ENCODE measurements at places on chromosomes 7 and 10.

GRCh38 chr10:72567421-72567820 is 58.5 kb downstream of the MICU1 start:
- DNase-seq = no peak

- no peak for DNase-seq
Measured at GRCh38 chr10:117071286-117072050, 66.5 kb upstream of the SHTN1 start.

GRCh38 chr7:157080111-157080730 is 58.5 kb upstream of the UBE3C start:
- no peak for DNase-seq

GRCh38 chr7:22433710-22434460 is 66.1 kb downstream of the STEAP1B start:
- DNase-seq = no peak

DNA sequence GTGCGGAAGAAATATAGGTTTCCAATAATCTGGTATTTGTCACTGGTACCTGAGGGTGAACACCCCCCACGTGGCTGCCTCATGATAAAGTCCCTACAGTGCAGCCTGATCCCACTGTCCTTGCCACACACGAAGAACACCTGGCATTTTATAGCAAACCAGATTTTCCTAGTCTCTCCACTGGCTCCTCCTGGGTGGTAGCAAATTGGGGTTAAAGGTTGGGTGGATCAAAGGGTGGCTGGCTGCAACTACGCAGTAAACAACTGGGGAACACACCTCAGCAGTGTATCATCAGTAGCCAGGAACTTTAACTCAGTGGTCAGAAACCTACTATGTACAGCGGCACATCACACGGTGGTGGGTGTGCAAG is 10.3 kb downstream of the SEPHS1 start:
- DNase-seq = no peak

- DNase-seq = no peak
Measured at GRCh38 chr10:59064080-59064692, 112.3 kb upstream of the PHYHIPL start.

DNA sequence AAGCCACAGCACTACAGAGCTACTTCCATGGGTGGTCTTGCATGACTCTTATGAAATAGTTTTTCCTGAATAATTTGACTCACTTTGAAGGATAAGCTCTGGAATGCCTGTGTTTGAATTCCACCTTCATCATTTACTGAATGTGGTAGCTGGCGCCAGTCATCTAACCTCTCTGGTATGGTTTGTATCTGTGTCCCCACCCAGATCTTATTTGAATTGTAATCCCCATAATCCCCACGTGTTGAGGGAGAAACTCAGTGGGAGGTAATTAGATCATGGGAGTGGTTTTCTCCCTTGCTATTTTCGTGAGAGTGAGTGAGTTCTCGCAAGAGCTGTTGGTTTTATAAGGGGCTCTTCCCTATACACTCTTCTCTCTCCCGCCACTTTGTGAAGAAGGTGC is 11.2 kb upstream of the SLC13A1 start:
- DNase-seq = no peak

DNA sequence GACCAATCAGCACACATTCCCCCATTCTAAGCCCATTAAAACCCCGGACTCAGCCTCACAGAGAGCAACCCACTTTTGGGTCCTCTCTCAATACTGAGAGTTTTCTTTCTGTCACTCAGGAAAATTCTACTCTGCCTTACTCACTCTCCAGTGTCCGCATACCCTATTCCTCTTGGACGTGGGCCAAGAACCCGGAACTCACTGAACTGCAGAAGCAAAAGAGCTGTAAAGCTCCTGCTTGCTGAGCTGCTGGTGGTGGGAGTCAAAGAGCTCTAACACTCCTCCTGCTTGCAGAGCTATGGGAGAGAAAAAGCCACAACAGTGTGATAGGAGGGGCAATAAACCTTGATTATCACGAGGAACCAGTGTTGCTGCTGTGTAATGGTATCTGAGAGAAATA is 386.9 kb downstream of the POM121L12 start:
- no peak for DNase-seq

- DNase-seq = no peak
Measured at GRCh38 chr10:129394518-129395328, 72.3 kb upstream of the MGMT start.

DNA sequence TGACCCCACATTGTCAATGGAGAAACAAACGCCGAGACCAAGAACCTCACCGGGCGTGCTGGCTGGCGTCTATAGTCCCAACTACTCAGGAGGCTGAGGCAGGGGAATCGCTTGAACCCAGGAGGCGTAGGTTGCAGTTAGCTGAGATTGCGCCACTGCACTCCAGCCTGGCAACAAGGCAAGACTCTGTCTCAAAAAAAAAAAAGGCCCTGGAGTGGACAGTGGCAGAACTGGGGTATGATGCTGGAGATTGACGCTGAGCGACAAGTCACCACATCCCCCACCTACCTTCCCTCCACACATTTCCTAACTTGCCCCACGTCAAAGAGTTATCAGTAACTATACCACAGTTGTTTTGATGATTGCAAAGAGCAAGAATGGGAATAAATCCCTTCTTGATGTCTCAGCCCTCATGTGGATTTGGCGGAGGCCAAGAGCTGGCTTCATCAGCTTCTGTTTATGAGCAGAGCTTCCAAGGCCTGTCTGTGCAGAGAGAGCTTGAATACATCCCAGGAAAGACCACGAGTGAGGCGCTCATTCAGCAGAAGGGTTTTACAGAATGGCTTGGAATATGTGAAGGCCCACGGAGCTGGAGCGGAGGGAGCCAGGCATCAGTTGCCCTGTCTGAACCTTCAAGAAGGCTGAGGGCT is 28.0 kb upstream of the TNS3 start:
- DNase-seq = no peak

DNA sequence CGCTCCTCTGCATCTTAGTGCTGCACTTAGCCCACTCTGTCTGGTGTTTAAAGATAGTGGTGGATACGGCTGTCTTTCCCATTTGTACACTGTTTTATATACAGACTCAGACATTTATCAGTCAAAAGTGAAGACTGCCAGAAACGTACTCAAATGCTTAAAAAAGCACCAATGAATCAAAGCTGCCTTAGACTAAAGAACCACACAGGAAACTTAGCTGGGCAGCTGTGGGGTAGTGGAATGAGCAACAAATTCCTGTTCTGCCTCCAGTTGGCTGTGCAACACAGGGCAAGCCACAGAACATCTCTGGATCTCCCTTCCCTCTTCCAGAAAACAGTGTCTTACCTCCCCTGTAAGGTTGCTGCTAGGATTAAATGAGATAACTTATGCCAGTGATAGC is 76.0 kb downstream of the ATXN7L1 start:
- DNase-seq = no peak

DNA sequence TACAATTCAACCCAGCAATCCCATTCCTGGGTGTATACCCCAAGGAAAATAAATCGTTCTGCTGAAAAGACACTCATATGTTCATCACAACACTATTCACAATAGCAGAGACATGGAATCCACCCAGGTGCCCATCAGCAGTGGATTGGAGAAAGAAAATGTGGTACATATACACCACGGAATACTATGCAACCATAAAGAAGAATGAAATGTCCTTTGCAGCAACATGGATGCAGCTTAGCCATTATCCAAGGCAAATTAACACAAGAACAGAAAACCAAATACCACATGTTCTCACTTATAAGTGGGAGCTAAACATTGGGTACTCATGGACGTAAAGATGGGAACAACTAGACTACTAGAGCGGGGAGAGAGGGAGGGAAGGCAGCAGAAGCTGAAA is 207.8 kb downstream of the GATA3 start:
- no peak for DNase-seq

- DNase-seq = no peak
Measured at GRCh38 chr7:7966141-7966734, 2.4 kb upstream of the GLCCI1 start.

GRCh38 chr10:69232252-69232651 is 12.1 kb downstream of the HKDC1 start:
- no peak for DNase-seq

GRCh38 chr7:151505433-151505832 is 14.3 kb downstream of the RHEB start:
- DNase-seq = no peak

GRCh38 chr10:103244666-103245271 is 918 bp upstream of the RPEL1 start:
- peak; percentile 40 for DNase-seq

DNA sequence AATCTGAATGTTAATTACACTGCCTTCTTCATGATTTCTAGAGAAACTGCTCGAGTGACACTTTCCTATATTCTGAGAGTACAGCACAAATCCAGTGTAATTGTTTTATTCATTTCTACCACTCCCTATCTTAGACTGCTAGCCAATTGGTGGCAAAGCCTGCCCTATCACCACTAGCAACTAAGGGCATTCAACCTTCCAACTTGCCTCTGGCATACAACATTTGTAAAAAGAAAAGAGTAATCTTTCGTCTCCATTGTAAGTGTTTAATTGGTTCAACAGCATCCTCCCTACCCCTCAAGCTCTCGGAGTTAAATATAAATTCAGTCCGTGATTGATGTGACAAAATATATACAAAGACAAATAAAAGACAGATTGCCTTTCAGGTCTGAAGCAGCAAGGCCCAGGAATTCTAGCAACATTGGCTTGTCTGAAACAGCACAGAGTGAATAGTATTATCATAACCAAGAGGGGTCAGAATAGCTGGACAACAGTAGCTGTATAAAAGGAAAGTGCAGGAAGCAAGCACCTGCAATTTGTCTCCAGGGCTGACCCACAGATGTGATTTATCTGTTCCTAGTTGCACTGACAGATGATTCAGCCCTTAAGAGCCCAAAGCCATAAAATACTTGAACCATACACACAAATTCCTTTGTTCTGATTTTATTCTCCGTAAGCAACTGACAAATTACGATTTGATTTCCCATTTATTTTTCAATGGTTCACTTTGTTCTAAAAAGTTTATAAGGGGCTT is 47.6 kb upstream of the ANKRD1 start:
- DNase-seq = no peak

DNA sequence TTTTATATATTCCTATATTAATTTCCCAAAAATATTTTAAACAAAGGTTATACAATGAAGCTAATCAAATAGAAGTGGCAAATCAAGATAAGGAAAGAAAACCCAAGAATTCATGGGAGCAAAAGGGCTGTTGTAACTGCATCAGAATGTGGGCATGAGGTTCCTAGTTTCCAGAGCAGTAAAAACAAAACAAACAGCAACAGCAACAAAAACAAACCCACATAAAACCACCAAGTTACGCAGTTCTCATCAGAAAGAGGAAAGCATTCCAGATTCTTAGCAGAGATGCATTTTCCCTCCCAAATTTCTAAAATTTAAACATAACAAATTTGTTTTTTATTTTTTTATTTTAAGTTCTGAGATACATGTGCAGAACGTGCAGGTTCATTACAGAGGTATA is 34.8 kb upstream of the MSMB start:
- no peak for DNase-seq

GRCh38 chr7:81641873-81642272 is 128.0 kb downstream of the HGF start:
- no peak for DNase-seq

DNA sequence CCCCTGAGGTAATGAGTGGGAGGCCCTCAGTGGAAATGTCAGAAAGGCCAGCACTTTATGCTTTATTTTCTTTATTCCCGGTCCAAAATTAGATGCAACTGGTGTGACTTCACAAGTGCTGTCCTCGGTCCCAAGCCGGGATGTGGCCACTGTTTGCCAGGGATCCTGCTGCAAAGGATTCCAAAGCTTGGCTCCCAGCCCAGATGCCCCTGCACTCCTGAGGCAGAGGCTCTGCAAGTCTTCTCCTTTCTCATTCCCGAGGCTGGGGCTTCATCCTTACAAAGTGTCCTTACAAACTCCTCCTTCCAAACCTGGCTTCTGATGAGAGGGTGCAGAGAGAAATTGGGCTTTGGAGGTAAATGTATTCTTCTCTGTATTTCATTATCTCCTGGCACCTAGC is 544.3 kb upstream of the DPP6 start:
- no peak for DNase-seq

DNA sequence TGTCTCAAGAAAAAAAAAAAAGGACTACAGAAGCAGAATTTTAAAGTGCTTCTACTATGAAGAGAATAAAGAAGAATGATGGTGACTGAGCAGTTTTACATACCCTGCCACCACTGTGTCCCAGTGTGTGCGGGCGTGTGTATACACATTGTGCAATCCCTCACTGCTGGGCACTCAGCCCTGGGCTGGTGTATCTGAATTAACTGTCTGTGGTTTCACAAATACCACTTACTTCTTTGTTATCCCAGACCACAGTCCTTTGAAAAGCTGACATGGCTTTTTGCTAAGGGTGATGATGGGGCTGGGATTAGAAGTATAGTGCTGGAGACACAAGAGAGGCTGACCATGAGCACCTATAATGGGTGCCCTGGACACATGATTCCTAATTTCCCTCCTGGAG is 21.1 kb upstream of the TRPV6 start:
- no peak for DNase-seq

- no peak for DNase-seq
Measured at GRCh38 chr7:21867226-21867625, 78.5 kb downstream of the CDCA7L start.

DNA sequence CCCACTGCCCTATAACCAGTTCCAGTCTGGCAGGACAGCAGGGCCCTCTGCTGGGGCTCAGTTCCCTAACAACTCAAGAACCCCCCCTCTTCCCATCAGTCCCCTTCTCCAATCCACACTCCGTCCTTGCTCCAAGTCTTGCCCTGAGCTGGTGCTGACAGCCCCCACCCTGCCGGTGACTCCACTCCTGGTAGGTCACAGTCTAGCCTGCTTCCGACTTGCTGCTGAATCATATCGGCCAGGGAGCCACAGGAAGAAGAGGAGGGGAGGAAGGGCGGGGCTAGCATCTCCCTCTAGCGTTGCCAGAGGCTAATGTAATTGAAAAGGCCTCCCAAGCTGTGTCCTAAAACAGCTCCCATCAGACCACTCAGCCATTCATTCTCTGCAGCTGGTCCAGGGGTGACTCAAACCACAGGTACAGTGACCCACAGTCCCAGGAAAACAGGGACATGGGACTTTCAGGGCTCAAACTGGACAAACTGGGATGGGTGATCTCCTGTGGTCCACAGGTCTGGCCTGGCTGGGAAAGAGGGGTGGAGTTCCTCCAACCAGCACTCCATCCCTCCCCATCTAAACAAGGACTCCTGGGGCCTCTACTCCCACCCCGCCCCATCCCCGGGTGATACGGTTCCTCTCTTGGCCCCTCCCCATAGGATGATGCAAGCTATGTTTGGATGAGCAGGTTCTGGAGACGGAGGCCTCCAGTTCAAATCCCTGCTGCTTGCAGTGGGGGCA is 158.8 kb downstream of the SH3PXD2A start:
- peak; percentile 37 for DNase-seq

Data from activated T-helper 1 cell treated with anti-CD3 and anti-CD28 coated beads, Interleukin-2, amount 50 U/mL, for 16 hours (primary cell).